ENCODE measurements at places on chromosomes 4 and X.

DNA sequence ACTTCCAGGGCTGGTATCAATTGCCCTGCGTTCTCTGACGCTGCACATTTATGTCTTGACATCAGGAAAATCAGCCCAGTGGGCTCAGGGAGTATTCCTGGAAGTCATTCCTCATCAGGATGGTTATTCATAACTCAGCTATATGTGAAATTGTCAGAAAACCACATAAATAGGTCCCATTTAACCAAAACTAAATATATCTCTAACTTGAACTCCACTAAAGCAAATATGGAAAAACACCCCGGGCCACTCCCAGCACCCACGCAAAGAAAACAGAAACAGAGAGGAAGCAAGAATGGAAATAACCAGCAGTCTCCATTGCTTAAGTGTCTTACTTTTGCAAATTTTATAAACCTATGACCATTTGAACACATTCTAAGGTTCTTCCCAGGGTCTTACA is 112.0 kb downstream of the IRF2 start:
- no peak for DNase-seq

DNA sequence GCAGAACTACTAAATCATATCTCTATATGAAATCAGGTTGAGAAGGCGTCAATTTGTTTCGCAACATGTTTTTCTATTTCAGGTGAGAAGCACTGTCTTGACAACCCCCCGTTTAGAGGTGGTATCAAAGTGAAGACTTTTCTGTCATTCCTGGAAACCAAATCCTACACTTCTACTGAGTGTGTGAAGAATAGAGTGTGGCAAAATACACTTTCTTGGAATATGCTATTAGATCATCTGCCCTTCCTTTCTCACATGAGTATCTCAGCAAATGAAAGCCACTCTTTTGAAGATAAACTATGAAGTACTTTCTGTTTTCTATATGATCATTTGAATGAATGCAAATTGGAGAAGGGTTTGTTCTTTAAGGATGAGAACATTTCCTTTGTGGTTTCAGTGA is 174.0 kb upstream of the FMR1 start:
- DNase-seq: no peak

DNA sequence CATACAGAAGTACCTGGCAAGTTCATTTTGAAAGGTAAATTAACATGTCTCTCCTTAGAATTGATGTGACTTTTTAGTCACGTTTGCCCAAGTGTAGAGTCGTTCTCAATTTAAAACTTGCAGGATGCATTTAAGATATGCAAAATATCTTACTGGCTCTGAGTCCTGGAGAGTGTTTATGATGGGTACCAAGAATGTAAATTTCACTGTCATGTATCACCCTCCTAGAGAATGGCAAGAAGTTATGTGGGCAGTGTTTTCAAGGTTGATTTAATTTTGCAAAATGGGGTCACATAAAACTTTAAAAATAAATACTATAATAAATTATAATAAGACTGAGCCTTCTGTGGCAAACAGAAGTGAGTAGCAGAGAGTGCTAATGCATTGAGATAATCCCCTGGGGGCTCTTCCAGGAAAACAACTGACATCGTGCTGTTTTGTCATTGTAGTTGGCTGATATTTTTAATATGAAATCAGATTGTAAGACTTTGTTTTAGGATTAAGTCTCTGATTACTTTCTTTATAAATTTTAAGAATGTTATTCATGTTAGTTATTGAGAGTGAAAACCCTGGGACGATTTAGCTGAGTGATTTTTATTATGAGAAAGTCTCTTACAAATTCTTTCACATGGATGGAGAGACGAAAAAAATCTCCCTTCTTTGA is 103.0 kb downstream of the AFF1 start:
- DNase-seq: no peak

DNA sequence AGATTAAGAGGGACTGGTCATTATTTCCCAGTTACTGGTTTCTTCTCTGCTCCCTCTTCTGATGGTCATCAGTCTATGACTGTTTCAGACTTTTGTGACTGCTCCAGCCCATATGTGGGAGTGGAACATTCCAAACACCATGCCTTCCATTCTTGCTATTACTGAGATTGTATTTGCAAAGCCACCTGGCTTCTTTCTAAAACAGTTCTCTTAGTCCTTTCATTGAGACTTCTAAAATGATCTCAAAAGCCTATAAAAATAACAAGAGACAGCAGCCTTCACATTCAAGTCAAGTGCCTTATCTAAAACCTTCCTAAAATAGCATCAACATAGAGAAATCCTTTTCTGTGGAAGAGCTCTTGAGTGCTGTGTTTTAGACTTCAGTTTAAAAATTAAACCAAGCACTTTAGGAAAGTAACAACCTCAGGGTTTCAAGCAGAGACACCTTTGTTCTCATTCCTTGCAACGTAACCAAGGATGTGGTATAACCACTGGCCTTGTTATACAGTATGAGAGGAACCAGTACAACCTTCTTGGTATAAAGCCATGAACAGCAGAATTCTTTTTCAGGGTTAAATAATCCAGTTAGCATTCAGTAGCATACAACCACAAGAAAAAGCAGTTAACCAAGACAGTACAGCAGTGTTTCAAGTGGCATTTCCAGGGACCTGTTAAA is 97.1 kb downstream of the NFKB1 start:
- DNase-seq: no peak

DNA sequence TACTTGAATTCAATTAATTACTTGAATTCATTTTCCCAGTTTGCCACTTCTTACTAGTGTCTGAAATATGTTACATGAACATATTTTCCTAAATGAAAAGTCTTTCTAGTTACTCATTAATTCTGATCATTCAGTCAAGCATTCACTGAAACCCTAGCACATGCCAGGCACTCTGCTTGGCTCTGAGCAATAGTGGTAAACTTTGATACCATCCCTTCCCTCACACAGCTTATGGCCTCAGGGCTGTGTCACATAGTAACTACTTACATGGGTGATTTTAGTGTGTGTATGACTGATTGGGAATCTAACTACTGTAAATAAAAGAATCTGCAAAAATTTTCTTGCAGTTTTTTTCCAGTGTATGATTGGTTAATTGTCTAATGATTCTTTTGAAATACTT is 32.7 kb downstream of the METAP1 start:
- DNase-seq: no peak

DNA sequence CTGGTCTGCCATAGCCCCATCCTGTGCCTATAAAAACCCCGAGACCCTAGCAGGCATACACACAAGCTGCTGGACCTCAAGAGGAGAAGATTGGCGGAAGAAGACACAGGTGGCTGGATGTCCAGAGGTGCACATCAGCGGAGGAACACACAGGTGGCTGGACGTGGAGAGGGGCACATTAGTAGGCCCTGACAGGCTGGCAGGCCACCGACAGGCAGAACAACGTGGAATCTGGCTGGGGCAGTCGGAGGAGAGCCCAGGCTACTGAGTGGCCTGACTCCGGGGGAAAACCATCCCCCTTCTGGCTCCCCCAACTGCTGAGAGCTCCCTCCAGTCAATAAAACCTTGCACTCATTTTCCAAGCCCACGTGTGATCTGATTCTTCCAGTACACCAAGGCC is 512.5 kb upstream of the AMOT start:
- no peak for DNase-seq

DNA sequence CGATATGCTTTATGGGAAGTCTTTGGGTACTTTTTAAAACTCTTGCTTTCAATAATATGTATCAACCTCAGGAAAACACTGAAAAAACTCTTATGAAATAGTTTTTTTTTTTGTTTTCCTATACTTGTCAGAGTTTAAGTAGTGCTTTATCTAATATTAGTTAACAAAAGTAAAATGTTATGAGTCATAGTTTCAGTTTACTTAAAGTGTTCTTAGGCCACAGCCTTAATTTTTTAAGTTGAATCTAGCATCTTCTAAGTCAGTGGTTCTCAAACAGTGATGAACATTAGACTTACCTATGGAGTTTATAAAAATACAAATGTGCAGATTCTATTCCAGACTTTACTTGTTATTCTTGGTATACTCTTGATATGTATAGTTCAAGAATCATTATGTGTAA is 26.3 kb upstream of the ADGRL3 start:
- DNase-seq: no peak

DNA sequence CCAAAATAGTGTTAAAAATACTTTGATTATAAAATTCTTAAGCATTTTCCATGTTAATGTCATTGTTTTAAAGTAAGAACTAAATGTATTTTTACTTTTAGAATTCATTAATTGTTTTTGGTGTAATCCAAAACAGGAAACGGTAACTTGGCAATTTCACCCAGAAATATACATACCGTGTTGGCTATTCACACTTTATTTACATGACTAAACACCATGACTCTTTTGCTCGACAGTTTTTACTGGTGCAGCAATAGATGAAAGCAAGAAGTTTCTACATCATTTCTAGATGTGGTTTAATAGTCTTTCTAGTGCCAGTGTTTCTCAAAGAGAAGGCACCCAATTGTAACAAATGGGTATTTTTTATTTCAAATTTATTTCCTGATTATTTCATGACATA is 25.6 kb upstream of the MAGEA1 start:
- no peak for DNase-seq

DNA sequence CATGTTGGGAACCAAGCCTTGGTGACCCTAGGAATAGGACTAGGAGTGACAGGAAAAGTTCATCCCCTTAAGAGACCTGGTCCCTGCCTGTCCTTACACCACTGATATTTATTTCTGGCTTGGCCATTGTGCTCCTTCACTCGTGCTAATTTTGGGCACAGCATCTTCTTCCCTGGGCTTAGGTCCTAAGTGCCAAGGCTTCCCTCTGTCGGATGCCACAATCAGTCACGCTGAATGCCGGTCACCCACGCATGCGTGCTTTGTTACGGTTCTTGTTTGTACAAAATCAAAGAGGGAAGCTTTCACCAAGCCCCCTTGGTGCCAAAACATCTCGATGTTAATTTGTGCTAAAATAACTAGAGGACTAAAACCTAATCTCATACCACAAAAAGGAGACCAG is 17.4 kb upstream of the MAP3K15 start:
- DNase-seq: no peak

DNA sequence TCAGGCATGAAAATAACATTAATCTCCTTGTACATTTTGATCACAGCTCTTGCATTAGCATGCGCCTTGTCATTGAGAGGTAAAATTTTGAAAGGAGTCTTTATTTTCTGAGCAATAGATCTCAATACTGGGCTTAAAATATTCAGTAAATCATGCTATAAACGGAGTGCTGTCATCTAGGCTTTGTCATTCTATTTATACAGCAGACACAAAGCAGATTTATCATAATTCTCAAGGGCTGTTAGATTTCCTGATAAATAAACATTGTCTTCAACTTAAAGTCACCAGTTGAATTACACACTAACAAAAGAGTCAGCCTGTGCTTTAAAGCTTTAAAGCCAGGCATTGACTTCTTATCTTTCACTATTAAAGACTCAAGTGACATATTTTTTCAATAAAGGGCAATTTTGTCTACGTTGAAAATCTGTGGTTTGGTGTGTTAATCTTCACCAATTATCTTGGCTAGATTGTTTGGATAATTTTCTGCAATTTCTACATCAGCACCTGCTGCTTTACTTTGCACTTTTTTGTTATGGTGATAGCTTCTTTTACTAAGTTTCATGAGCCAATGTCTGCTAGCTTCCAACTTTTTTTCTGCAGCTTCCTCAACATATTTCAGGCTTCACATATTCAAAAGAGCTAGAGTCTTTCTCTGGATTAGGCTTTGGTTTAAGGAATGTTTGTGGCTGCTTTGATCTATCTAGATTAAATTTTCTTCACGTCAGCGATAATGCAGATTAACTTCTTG is 27.9 kb upstream of the UGT2B4 start:
- DNase-seq: no peak

- no peak for DNase-seq
These were observed 9.3 kb upstream of the LIMCH1 start for GRCh38 chr4:41528512-41529205.

GRCh38 chr4:5069901-5070300 is 18.6 kb downstream of the STK32B start:
- no peak for DNase-seq

DNA sequence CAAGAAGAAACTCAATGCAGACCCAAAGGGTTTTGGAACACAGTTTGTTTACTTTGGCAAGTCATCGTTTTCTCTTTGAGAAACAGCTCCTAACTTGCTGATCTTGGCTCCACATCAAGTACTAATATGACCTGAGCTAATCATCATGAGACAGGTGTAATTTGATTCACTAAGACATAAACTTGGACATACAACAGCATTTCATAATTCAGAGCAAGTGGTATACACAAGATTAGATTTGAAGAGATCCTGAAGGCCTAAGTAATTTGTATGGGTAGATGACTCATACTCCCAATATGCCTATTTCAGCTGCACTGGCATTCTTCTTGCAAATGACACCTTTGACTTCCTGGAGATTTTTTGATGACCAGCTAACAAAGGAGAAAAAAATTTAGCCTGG is 1521.7 kb downstream of the RPA4 start:
- DNase-seq: no peak

GRCh38 chr4:85995361-85995760 is 364.5 kb downstream of the MAPK10 start:
- DNase-seq: no peak

GRCh38 chrX:25067271-25068172 is 51.8 kb upstream of the ARX start:
- DNase-seq: no peak

GRCh38 chr4:182141061-182141460 is 102.1 kb upstream of the TENM3 start:
- DNase-seq: no peak

DNA sequence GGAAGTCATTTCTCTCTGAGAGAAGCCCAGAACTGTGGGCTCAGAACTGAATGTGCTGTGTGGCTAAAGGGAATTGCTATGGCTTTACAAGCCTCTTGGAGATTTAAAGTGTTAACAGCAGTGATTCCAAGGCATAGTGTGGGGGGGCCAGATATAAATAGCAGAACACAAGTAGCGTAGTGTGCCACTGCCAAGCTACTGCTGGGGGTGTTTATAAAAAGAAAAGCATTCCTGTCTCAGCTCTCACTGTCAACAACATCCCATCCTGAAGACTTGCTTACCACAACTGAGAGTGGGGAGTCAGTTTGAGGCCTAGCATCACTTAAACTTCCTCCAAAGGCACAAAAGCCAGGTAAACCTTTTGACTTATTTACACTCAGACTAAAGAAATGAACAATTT is at the start of gene ART3:
Gene ART3 (plus strand): TSS at position 242 of the 400 bp plus-strand sequence. CDS start 1,181 bp downstream, outside the sequence.
- DNase-seq: no peak

- DNase-seq: no peak
These were observed 65.2 kb downstream of the SERPINA7 start for GRCh38 chrX:105973387-105973739.

DNA sequence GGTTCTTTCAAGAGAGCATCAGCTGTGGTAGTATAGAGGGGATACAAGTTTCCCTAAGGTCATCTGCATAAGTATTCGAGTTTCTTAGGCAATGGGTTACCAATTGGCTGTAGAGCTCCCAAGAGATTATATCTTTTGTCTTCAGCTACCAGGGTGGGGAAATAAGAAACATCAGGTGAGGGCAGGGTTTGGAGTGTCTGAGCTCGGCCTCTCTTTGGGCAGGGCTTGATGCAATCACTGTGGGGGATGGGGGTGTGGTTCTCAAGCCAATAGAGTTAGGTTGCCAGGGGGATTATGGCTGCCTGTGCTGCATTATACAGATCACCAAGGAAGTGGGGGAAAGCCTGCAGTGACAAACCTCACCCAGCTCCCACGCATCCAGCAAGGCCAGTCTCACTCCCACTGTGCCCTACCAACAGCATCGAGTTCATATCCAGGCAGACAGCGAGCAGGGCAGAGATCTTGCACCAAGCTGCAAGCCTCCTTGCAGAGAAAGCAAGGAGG is 172.1 kb upstream of the MAGEE2 start:
- DNase-seq: no peak
